Stimulated activated CD8-positive, alpha-beta memory T cell treated with anti-CD3 and anti-CD28 coated beads, Interleukin-7, amount 100 ng/mL, for 1 hour (primary cell): ENCODE measurements at places on chromosomes 13 and 19.

DNA sequence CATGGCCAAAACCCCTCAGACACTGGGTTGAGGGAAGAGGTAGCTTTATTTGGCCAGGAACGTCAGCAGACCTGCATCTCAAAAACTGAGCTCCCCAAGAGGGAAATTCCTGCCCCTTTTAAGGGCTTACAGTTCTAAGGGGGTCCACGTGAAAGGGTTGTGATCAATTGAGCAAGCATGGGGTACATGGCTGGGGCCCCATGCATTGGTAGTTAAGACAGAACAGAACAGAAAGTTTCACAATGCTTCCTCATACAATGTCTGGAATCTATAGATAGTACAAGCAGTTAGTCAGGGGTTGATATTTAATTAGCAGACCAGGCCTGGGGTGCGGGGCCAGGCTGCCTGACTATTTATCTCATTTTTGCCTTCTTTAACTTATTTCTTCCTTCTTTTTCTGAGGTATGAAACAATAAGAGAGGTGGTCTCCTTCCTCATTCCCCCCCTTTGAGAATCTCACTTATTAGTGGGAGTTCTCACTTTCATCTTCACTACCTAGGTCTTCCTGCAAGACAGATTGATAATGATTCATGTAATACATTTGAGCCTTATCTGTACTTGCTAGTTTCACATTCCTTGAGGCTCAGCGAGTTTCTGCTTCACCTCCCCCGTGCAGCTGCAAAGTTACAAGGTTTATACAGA lies 84.8 kb downstream of the SLC25A15 start:
- DNase-seq, result no peak

DNA sequence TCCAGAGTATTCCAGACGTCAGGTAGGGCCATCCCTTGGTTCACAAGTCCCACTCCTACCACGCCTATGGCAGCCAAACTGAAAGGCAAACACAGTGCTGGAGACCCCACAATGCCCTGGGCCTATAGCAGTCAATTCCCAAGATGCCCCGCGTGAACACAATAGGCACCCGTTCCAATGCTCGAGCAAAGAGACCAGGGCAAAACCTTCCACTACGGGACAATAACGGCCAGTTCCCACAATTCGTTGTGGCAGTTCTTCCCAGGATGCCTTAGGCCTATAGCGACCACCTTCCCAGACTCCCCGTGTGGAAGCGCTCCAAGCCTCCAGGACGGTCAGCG lies 538 bp downstream of the ZNF428 start:
- no peak for DNase-seq

- DNase-seq, result no peak
These were observed 347.2 kb downstream of the ZNF536 start for GRCh38 chr19:30719189-30719998.

GRCh38 chr19:40800997-40801377 lies 2.0 kb downstream of the EGLN2 start:
- no peak for DNase-seq

GRCh38 chr19:54364775-54365257 lies at the start of gene LAIR1:
Gene LAIR1, minus strand, starts transcription at chr19:54364931. Its CDS starts 127 bp downstream, at chr19:54364804.
- DNase-seq, result peak; percentile 23

- DNase-seq, result no peak
These were observed 3.7 kb downstream of the ZNF136 start for GRCh38 chr19:12166626-12167025.

GRCh38 chr13:53214433-53214832 lies 185.8 kb downstream of the OLFM4 start:
- DNase-seq, result no peak
